ENCODE measurements at places on chromosomes 6 and 20.

DNA sequence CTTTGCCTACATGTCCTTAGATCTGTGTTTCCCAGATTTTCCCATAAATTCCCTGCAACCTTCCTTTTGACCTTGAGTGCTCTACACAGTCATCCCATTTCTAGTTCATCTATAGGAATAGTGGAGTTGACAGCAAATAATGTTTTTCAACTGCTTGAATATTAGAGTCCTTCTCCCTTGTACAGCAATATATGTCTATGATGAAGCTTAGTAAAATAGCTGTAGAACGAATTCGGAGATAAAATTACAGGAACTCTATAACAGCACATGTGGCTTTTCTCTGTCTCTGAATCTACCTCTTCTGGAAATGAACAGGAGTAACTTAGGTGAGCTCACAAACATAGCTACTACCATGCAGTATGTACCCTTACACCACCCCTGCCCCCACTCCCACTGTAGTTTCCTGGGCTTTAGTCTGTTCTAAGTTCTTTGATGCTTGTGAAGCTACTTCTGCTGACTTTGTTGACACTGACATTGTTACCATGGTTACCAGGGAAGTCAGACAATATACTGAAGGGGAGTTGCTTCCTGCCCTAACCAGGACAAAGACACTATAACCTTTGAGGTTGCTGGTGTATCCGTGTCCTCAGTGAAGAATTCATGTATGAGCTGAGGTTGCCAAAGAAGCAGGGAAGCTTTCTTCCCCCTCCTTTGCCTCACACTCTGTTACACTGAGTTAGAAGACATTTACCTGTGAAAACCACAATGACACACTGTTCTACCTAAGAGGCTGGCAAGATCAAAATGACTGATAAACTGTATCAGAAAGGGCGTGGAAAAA lies 35.8 kb upstream of the SHLD1 start:
- DNase-seq = no peak

DNA sequence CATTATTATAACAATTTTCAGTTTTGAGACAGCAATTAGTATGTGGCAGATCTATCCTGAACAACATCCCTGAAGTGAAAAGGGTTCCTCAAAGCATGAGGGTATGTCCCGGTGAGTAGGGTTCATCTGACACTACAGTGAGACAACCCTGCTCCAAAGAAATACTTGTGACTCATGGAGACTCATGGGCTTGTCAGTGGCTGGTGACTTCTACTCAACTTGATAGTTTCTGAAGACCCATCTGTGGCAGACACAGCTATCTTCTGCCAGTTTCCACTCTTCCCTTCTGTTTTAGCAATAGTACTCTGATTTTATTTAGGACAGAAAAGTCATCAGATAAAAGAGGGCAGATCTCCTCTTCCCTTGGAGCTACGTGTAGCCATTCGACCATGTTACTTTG lies 41.4 kb downstream of the MAP3K7 start:
- DNase-seq = no peak

DNA sequence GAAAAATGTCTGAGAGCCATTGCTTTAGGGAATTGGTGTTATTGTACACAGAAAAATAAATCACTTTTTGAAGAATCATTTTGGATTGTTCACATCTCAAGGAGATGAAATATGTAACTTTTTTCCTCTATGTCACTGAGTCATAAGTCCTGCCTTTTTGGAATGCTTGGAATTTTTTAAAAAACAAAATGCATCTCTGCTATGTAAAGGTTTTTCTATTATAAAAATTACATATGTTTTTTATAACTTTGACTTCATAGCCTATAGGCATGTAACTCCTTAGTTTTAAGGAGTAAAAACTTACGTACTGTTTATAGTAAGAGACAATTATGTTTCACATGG lies 8.7 kb downstream of the RNF144B start:
- no peak for DNase-seq

GRCh38 chr6:842141-842540 lies 149.2 kb upstream of the EXOC2 start:
- DNase-seq = no peak

DNA sequence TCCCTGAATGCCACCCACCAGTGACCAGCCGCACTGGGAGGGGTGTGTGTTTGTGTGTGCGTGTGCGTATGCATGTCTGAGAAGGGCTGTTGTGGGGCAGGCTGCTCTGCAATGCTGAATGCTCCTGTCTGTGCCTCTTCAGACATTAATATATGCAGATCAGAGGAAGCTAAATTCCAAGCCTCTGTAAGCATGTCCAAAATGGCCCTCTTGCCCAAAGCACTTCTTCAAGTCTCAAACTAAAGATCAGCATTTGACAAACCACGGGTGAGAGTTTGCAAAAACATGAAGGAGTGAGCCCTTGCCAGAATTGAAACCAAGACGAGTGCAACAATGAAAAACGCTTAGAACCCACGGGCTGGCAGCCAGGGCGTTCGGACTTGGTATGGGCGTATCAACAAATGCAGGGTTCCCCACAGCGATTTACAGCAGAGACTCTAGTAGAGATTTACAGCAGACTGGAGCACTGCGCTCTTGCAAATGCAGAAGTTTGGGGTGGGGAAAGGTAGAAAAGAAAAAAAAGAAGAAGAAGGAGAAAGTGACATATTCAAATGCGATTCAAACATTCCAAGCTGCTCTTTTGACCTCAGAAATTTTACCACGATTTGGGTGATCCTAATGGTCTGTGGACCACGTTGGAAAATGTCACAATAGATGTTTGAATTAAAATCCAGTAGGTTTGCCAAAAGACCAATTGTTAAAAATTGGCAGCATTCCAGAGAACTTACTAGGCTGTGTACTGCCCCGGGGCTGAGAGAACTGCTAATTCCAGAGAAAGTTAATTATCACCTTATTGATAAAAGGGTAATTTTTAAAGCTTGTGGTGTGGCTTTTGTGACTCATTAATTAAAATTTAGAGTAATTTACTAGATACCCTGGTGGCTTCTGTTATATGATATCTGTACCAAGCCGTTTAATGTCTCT lies 3.5 kb downstream of the SCML4 start:
- no peak for DNase-seq

DNA sequence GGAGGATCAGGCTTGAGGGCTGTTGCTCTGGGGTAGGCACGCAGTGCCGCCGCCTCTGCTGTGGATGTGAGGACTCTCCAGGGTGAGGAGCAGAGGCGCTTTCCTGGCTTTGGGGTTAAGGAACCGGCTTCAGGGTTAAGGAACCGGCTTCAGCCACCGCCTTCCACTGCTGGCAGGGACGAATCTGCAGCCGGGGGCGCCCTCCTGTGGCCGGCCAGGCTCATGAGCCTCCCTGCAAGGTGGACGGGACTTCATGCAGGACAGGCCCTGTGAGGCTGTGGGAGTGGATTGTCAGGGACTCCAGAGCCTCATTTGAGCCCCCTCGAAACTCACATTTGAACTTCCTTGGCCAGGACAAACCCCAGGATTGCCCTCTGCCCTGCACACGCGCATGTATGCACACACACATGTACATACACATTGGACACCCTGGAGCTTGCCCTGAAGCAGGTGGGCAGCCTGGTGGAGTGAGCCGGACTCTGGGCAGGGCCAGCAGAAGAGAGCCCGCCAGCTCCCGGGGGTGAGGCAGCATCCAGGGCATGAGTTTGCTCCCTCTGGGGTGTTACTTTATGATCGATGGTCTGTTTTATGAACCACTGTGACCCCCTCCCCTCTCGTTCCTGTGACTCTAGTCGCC lies 146.9 kb downstream of the PHACTR3 start:
- peak; percentile 89 for DNase-seq

DNA sequence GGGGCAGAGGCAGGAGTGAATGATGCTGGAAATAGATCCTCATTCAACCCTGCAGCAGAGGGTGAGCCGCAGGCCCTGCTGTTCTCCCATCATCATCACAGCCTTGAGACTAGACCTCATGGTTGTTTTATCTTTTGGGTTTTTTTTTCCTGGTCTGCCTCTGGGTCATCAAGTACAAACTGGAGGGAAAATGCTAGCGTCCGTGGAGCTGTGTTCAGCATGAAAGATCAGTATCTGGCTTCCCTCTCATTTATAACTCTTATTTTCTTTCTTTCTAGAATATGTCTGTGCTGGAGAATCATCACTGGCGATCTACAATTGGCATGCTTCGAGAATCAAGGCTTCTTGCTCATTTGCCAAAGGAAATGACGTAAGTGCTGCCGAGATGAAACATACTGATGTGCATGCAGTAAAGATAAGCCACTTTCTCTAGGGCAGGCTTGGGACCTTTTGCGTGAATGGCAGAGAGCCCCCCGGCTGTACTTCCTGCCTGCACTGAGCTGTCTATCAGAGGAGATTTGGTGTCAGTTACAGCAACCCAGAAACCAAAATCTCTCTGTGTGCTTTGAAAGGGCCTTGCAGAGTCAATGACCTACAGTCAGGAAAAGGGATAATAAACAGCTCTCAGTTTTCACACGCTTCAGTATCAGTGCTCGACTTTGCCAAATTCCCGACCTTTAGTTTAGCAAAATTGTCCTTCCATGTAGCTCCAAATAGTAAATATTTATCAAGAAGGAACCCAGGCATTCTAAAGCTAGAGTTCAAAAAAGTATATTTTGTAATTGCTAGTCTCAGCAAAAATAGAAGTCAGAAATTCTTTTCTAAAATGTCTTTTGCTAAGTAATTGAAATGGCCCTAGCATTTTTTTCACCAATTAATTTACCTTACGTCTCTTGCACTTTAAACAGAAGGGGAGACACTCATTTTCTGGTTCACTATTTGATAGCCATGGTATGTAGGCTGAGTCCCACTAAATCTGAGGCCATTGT lies 76.3 kb downstream of the MTFR2 start:
- DNase-seq = no peak

DNA sequence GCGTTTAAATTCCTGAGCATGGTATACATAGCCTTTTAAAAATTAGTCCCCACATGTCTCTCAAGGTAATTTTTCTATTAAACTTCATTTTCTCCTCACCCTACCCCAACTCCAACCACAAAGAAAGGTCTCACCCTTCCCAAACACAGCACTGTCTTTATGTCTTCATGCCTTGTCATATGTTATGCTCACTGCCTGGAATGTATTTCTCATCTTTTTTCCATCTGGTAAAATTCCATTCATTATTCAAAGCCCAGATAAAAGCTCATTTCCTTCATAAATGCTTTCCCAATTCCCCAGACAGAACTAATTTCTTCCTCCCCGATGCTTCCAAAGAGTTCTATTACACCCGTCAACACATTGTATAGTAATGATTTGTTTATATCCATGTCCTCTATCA lies 302.0 kb downstream of the ALDH8A1 start:
- no peak for DNase-seq

- peak; percentile 93 for DNase-seq
Observed at GRCh38 chr20:50724851-50725723, 6.3 kb upstream of the PARD6B start.

- no peak for DNase-seq
Observed at GRCh38 chr6:139308286-139308916, 16.6 kb upstream of the TXLNB start.

DNA sequence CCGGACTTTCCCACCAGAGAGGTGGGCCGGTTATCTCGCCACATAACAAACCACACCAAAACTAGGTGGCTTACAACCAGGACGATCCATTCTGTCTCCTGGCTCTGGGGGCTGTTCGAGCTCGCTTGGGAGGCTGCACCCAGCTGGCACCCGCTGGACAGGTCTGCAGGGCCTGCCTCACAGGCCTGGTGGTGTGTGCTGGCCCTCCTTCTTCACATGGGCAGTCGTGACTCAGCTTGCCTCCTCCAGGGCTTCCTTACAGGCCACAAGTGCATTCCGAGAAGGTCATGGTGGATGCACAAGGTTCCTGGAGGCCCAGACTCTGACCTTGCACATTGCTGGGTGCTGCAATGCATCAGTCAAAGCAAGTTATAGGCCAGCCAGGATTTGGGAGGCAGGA lies 34.2 kb downstream of the FOXF2 start:
- no peak for DNase-seq

DNA sequence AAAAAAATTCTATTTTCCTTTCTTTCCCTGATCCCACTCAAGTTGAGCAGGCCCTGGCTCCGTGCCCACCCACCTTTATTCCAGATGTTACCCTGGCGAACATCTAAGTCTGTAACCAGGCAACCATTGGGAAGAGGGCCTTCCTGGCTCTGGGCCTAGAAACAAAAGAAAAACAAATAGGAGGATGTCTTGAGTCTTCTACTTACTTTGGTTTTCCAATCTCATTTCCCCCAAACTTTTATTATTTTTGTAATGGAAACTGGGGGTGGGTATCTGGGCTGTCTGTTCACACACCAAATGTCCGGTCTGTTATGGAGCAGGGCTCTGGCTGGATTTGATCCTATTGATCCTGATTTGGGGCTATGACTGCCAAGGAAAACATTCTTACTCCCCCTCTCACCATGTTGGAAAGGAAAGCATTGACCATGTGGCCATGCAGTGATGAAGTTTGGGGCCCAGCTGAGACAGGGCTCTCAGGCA lies 744.1 kb downstream of the DHX35 start:
- no peak for DNase-seq

- no peak for DNase-seq
Observed at GRCh38 chr6:122713138-122713537, 66.4 kb upstream of the FABP7 start.

GRCh38 chr6:27617700-27618689 lies 145.1 kb upstream of the ZNF184 start:
- DNase-seq = peak; percentile 69

- DNase-seq = no peak
Observed at GRCh38 chr6:15077006-15077405, 168.9 kb upstream of the JARID2 start.

GRCh38 chr6:132020138-132020581 lies 69.0 kb upstream of the CCN2 start:
- no peak for DNase-seq

- DNase-seq = no peak
Observed at GRCh38 chr20:29318871-29319461, 1938.5 kb upstream of the DEFB115 start.

GRCh38 chr6:169115632-169116031 lies 138.0 kb downstream of the THBS2 start:
- no peak for DNase-seq

- no peak for DNase-seq
Observed at GRCh38 chr6:53300656-53301551, 47.8 kb downstream of the ELOVL5 start.

- DNase-seq = no peak
Observed at GRCh38 chr20:53785320-53785719, 191.7 kb upstream of the ZNF217 start.

DNA sequence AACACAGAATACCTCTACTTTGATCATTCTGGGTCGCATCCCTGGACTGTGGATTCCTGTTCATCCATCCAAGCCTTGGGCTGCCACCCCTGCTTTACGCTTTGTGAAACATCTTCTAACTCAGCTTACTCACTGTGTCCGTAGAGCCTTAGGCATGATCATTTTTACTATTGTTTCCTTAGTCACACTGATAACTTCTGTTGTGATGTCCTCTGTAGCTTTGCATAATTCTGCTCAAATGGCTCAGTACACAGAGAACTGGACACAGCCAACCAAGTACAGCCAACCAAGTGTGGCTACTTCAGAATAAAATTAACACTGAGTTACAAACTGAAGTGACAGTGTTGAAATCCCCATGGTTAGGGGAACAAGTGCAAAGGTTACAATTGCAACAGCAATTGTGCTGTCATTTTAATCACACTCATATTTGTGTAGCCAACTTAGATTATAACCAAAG lies 8.6 kb upstream of the FKBP1A start:
- no peak for DNase-seq

- DNase-seq = no peak
Observed at GRCh38 chr6:149166336-149166735, 151.2 kb upstream of the TAB2 start.

Data from RWPE1 (cell line).